Ammon's horn (tissue), 1 donor: ENCODE measurements at places on chromosomes 6 and 20.

- DNase-seq: no peak
These were observed 710 bp upstream of the ZNF343 start for GRCh38 chr20:2509468-2509781.

- no peak for DNase-seq
These were observed 364.3 kb upstream of the MAN1A1 start for GRCh38 chr6:119713903-119714302.

GRCh38 chr20:3390759-3391425 is 16.6 kb downstream of the DNAAF9 start:
- peak; percentile 57 for DNase-seq

- DNase-seq: no peak
These were observed 98.2 kb upstream of the NFATC2 start for GRCh38 chr20:51640743-51641142.

- DNase-seq: peak; percentile 57
These were observed 64.9 kb upstream of the HMGCLL1 start for GRCh38 chr6:55643861-55644260.

GRCh38 chr6:90538278-90539046 is 48.4 kb downstream of the MAP3K7 start:
- no peak for DNase-seq

DNA sequence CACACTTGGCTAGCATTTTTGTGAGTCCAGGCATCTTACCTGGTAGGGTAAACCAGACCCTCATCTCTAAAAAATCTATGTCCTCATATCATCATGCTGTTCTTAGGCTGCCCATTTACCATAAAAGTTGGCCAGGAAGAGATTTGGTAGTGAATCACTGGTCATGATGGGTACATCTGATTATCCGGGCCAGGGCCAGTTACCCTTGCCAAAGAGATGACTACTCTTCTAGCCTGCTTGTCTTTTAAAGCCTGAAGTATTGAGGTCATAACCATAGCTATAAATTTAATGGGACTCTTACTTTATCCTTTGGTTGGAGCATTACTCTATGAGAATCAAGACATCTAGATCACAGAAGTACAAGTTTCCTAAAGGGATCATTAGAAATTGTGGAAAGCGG is 276.8 kb downstream of the TENT5A start:
- DNase-seq: no peak

DNA sequence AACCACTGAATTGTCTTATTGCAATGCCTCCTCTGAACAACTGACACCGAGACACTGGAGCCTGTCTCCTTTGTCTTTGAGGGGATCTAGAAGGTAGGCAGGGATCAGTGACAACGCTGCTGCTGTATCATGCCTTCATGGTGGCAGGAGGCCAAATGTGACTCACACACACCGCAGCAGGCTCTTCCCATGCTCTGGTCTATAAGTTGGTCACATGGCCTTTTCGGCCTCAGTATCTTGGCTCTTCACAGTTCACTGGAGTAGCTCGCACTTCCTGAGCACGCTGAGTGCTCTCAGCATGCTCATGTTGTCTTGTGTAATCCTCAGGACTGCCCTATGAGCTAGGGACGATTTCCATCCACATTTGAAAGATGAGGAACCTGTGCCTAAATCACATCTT is 167.4 kb upstream of the PCSK2 start:
- DNase-seq: no peak

DNA sequence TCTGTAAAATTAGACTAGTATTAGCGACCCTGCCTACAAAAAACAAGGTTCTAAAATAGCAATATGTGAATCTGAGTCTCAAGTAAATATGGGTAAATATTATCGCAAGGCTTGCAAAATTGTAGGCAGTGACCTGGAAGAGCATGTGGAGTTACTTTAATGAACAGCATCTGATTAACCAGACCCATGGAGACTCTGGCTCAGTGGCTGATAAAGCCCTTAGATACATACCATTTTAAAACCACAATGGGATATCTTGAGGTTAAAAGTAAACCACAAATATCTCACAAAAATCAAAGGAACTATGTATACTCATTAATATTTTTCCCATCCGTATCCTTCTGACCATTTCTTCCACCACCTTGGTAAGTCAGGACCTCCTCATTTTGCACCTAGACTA is 187.0 kb downstream of the MTFR2 start:
- no peak for DNase-seq

DNA sequence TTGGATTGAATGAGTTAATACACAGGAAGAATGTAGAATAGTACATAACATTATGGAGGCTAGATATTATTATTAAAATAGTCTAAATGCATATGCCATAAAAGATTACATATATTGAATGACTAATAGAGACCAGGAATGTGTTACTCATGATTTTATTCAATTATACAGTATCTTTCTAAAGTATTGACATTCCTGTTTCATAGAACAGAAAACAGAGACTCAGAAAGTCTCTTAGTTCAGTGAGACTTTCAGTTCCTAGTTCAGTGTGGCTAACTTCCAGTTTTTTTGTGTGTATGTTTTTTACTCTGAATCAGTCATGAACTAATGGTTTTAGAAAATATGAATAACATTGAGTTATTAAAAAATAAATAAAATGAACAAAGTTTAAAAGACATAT is 34.6 kb upstream of the TMEM244 start:
- DNase-seq: no peak

DNA sequence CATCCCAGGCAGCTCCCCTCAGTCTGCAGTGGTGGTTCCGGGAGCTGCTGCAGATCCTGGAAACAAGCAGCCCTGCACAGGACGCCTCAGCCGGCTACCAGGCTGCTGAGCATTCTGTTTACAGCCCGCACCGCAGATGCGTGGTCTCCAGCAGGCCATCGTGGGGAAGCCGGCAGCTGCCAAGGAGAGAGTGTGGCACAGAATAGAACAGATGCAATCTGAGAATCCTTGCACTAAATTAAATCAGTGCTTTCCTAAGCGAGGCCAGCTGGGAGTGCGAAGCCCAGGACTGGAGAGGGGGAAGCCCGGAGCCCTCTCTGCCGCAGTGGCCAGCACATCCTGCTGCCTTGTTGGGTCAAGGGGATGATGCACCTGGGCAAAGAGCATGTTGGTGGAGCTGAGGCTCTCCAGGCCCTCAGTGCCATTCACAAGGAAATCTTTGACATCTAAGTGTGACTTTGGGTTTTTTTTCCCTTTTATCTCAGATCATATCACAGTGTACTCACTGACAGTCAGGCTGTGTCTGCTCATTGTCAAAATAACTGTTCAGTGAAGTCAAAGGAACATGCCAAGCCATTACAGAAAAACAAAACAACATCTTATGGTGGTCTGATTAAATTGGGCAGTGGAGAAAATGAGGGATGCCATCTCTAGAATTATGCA is 118.1 kb downstream of the SYNDIG1 start:
- peak; percentile 62 for DNase-seq

GRCh38 chr6:10151144-10151915 is 263.5 kb downstream of the TFAP2A start:
- no peak for DNase-seq

DNA sequence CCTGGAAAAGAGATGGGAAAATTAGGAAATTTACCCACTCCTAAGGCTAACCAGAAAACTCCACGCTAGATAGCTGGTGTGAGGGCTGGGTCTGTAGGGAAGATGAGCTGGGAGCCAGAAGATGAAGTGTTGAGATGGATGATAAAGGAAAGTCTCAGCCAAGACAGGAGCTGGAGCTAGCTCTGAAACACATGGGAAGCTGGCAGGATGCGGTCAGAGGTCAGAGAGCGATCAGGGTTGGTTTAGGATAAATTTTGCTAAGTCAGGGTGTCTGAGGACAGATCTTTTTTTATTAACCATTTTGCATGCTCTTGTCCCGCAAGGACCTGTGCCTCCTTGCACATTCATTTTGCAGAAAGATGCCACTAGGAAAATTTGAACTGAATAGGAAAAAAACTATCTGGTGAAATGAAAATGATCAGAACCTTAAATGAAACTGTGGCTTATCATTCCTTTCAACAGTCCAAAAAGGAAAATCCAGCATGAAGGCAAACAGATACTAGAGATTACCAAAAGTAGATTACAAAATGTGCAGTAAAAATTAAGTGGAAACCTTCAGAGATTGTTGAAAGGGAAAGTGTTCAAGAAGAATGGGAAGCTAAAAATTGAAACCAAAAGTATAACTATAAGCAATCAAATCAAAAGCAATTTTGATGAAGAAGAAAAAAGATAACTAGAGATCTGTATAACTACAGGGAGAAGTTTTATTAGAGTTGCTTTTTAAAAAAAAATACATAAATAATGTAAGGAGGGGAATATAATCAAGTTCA is 10.7 kb upstream of the EDN1 start:
- no peak for DNase-seq

GRCh38 chr20:21047981-21048380 is 58.2 kb downstream of the LINC00237 start:
- DNase-seq: no peak

DNA sequence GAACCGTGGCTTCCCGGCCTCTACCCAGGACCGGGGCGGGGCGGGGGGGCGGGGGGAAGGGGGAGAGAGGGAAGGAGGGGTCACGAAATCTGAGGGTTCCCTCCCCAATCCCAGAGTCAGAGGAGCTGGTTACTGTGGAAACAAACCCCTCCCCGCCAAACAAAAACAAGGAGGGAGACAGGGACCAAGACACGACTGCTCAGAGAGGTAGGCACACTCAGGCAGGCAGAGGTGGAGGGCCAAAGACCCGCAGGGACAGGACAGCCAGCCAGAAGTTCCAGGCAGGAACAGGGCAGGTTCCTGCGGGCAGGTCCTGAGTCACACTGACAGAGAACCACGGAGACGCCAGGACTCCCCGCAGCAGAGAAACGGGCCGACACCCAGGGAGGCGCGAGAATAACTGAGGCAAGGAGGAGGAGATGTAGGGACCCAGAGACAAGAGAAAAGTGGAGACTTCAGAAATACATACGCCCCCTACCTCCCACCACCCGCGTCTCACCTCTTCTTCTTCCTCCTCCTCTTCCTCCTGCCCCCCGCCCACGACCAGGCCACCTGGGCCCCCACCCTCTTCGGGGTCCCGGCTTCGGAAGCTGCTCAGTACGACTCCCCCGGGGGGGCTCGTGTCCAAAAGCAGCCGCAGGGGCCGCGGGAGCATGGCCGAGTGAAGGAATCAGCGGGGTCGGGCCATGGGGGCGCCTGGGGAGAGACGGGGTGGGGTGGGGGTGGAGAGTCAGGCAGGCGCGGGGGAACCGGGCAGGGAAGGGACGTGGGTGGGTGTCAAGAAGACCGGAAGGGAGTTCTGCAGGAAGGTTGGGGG is 578 bp downstream of the RGL2 start:
- DNase-seq: peak; percentile 69

DNA sequence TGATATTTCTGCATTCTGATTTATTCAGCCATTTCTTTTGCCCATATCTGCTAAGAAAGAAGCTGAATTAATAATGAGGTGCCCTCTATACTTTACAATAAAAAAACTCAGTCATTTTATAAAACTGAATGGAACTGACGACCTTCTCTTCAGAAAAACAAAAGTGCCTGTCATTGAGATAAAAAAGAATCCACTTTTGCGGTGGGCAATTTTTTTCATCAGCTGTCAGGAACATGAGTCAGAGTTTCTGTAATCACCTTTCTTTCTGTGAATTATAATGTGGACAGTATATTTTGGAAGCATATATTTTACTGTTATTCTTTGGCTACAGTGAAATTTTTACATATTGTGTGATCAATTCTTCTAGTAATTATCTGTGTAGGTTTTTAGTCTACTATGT is 33.4 kb downstream of the IL20RA start:
- DNase-seq: no peak

GRCh38 chr6:11865680-11866300 is 87.2 kb upstream of the ADTRP start:
- no peak for DNase-seq

DNA sequence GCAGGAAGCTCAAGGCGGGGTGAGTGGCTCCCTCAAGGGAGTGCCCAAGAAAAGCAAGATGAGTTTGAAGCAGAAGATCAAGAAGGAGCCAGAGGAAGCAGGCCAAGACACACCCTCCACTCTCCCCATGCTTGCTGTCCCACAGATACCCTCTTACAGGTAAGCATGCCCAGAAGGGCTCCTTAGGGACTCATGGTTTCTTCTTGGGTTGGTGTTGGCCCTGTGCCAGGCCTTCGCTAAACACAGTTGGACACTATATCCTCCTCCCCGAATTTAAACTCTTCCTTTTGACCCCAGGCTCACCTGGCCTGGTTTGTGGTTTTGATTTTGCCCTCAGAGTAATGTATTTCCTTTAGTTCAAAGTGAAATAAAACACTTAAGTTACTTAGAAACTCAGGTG is 5.1 kb downstream of the BRPF3 start:
- DNase-seq: no peak

DNA sequence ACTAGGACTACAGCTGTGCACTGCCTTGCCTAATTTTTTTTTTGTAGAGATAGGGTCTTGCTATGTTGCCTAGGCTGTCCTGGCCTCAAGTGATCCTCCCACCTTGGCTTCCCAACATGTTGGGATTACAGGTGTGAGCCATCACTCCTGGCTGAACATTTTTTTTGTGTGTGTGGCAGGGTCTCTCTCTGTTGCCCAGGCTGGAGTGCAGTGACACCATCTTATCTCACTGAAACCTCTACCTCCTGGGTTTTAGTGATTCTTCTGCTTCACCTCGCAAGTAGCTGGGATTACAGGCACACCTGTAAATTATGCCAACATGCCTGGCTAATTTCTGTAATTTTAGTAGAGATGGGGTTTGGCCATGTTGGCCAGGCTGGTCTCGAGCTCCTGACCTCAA is 25.3 kb downstream of the PANK2 start:
- DNase-seq: no peak

DNA sequence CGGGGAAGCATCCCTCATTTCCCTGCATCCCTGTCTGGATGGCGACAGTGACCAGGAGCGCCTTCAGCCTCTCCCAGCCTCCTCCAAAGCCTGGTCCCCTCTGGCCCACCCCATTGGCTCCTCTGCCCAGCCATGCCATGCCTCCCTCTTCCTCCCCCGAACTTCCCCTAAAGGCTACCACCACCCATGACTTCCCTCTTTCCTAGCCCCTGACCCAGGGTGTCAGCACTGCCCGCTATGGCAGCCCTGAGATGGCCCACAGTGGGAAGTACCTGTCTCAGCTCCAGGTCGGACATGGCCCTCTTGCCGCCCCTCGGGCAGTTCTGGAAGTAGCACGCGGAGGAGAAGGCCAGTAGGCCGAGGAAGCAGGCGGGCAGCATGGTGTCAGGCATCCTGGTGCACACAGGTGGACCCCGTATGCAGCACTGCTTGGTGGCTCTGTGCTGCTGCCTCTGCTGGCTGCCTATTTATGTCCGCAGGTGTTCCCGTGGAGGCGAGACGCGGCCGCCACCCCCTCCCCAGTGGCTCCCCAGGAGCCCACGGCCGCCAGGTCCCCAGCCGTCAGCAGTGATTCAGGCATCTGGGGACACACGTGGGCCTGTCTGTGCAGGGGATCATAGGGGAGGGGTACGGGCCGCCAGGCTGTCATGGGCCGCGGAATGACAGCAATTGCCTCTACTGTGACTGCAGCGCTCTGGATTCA is at the start of gene AVP:
Gene AVP, minus strand, starts transcription at position 442 of the 703 bp plus-strand sequence. Its CDS starts 50 bp downstream, at position 392.
- DNase-seq: no peak

DNA sequence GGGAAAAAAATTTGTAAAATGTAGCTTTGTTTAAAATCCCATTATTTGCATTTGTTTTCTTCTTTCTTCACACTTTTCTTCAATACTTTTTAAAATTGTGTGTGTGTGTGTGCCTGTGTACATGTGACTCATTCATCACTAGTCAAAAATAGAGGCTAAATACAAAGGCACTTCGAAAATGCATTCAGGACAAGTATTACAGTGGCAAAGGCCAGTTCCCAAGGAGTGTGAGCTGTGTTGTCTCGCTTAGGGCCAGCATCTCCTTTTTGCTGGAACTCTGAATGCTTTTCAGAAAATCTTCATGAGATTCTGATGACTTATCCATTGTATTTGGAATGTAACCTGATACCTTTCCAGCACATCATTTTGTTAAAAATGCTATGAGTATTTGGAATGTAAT is 288.5 kb upstream of the CNR1 start:
- DNase-seq: no peak

- DNase-seq: no peak
These were observed 86.5 kb upstream of the SCP2D1 start for GRCh38 chr20:18727032-18727508.
